Epithelial cell of esophagus (primary cell): ENCODE measurements at places on chromosomes 13 and 19.
A peak's percentile ranks its signal among the peaks of the same experiment; 100 is the strongest.

DNA sequence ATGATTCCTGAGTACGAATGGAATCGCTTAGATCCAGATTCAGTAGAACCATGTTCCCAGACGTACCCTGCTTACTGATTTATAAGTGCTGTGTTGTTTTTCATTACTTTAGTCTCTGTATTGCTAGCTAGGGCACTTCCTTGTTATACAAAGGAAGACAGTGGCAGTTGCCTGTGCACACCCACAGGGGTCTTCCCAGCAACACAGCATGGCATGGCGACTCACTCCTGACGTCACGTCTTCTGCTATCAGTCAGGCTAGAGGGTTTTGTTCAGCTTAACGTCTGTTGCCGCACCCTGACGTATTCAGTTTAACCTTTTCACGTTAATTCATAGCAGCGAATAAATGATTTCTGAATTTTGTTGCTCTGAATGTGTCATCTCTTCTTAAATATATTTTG lies 295.1 kb downstream of the MYO16 start:
- DNase-seq = no peak

- no peak for DNase-seq
Measured at GRCh38 chr13:108595436-108596274, 33.8 kb upstream of the MYO16 start.

DNA sequence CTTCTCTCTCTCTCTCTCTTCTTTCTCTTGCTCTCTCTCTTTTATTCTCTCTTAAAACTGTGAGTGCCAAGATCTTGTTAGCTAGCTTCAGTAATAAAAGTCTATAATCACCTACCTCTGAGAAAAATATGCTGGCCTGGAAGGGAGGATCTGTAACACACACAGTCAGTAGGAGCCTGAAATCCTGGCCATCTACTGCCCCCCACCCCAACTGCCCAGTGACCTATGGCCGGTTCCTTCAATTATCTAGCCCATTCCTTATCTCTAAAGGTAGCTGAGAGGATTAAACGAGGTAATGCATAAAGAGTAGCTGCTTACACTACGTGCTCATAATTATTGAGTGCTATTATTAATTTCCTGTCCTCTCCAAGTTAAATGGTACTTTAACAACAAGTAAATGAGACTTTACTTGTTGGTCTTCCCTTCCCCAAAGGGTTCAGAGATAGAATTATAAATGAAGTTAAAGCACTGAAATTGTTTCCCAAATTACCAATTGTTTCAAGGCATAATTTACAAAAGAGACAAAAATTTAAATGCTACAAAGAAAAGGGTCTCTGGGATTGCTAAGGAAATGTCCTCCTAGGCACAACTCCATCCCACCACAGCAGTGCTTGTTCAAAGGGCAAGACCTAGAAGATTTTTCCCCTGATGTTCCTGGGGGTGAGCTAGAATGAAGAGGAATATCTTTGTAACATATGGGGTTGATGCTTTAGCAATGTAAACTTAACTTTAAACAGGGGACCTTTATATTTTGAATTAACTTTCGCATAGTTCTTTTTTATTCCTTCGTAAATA lies 1.8 kb downstream of the LCP1 start:
- no peak for DNase-seq

- no peak for DNase-seq
Measured at GRCh38 chr13:44303681-44304432, 69.8 kb upstream of the SERP2 start.

GRCh38 chr13:76892488-76892887 lies 6.3 kb upstream of the KCTD12 start:
- no peak for DNase-seq

GRCh38 chr19:31510635-31511034 lies 161.4 kb upstream of the TSHZ3 start:
- no peak for DNase-seq

GRCh38 chr19:38055010-38055409 lies 148.0 kb downstream of the SIPA1L3 start:
- DNase-seq = no peak

DNA sequence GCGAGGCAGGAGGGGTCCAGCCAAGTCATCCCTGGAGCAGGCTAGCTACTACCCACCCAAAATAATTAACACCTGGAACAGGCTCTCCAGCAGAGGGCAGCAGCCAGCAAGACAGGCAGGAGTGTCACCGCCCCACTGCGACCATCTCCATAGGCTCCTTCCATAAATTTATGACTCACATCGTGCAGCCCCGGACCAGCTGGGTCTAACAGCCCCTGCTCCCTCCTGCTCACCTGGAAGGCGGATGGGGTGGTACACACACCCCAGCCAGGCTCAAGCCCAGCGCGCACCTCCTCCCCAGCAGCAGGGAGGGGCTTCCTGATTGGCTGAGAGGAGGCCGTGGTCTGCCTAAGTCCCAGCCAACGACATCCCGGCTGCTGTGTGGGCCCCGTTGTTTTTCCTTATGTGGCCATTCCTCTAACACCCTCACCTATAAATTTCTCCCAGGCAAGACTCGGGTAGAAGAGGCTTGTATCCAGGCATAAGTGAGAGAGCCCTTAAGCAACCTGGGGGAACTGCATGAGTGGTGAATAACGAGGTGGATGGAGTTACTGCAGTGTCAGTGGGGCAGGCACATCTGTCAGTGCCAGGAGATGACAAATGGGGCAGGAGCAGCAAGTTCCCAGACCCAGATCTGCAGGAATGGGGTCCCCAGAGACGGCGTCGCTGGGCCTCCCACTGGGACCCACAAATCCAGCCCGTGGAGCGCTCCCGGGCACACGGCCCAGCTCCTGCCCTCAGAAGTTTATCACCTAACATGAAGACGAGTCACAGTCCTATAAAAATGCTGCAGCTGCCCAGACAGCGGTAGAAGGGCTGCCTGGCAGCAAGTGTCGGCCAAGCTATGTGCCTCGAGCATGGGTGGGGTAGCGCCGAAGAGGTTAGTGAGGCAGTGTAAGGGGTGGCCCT lies 43.1 kb downstream of the CEBPG start:
- peak; percentile 77 for DNase-seq

- DNase-seq = no peak
Measured at GRCh38 chr13:94212196-94212595, 267.3 kb downstream of the DCT start.

GRCh38 chr19:56880592-56881190 lies 40.2 kb upstream of the PEG3 start:
- no peak for DNase-seq

DNA sequence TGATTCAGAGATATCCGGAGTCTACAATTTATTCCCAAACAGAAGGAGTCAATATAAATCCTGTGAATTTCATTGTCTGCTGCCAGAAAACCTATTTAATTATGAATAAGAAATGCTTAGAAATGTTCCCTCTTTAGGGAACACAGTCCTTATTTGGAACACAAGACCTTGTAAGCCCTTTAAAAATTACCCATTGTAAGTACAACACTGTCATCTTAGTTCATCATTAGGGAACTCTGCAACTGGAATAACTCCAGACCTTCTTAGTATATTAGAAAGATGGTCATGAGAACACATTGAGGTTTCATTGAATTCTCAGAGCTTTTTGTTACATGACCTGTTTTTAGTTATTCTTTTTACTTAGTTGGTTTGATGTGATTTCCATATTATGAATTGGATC lies 548.5 kb upstream of the KLF12 start:
- no peak for DNase-seq

DNA sequence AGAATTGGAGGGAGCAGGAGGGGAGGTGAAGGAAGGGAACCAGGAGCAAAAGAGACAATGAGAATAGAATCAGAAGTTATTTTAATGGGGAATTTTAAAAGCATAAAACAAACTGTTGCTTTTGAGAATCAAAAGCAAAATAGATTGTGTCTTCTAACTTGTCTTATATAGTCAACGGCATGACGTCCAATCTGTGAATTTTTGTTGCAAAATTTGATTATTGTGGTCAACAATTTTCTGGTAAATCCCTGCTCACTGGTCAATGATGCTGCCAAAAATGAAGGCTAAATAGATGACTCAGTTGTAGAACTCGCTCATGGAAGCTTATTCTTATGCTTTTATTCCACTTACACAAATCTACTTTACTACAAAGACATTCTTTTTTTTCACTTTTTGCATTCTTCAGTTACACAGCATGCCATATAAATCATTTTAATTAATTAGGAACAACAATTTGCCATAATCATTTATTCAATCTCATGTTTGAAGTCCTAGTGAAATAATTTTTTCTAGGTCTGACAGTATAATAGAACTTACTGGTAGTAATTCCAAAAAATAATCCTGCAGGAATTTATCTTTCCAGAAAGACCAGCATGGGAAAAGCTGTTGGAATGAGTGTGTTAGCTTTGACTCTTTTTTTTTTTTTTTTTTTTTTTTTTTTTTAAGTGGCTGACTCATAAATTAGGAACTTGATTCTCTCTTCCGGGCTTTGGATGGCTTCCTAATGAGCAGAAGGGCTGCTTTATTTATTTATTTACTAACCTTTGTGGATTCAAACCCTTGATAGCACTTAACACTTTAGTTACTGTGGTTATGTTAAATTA lies 256.9 kb downstream of the SPRY2 start:
- DNase-seq = peak; percentile 68
